Left renal cortex interstitium (tissue), 4 donors: ENCODE measurements at places on chromosomes 5 and 9.

DNA sequence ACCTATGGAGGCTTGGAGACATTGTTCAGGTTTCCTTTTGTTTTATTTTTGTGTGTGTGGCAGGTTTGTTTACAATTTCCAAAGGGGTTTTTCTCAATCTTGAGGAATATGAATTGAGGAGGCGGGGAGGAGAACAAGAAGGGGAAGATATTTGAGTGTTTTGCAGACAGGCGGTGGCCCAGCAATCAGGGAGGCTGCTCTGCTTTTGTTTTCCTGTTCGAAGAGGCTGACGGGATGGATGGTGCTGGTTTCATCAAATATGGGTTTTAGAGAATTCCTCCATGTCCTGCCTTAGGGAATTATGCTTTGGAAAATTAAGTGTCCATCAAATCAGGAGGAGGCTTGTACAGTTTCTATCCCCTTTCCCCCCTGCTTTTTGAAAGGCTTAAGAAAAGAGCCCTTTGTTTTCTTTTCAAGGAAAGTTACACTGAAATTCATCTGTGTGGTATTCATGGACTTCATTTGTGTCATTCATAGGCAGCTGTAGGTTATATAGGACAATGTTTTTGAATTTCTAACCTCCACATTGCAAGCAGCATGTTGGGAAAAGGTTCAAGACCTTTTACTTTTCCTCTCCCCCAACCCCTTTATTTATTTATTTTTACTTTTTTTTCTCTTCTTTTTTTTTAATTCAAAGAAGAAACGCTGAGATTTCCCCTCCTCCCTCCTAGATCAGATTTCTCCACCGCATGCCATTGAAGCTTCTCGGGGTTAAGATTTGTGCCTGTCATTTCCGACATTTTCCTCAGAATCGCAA, 107.4 kb downstream of the ZNF462 start:
- no peak for DNase-seq

- peak; percentile 87 for DNase-seq
Measured at GRCh38 chr5:36875790-36876298, 725 bp upstream of the NIPBL start.

DNA sequence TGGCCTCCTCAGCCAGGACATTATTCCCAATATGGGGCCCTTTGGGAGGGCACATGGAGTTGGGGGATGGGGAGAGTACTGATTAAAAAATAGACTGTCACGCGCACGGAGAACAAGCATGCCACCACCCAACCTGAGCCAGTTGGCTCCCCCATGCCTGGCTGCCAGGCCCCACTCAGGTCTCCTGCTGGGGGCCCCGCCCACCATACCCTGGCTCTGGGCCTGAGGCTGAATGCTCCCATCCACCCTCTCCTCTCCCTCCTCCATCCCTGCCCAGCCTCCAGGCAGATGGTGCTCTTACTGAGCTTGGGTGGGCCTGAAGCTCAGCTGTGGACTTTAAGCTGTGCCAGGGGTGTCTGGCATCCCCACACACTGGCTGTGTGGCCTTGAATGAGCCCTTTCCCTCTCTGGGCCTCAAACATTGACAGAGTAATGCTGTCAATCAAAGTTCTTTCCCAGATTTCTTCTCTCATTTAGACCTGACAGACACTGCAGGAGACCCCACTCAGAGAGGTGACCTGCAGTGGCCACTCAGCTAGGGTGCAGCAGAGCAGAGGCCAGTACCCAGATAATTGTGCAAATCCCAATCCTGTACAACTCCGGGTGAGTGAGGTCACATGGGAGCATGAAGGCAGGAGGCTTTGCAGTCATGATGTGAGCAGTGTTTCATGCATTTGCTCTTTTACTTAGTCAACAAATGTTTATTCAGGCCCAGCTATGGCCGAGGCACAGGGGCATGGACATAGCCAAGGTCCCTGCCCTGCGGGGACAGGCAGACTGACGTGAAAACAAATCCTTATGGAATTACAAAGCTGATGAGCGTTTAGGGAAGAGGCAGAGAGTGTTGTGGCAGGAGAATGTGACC, 9.8 kb upstream of the SYNPO start:
- no peak for DNase-seq

DNA sequence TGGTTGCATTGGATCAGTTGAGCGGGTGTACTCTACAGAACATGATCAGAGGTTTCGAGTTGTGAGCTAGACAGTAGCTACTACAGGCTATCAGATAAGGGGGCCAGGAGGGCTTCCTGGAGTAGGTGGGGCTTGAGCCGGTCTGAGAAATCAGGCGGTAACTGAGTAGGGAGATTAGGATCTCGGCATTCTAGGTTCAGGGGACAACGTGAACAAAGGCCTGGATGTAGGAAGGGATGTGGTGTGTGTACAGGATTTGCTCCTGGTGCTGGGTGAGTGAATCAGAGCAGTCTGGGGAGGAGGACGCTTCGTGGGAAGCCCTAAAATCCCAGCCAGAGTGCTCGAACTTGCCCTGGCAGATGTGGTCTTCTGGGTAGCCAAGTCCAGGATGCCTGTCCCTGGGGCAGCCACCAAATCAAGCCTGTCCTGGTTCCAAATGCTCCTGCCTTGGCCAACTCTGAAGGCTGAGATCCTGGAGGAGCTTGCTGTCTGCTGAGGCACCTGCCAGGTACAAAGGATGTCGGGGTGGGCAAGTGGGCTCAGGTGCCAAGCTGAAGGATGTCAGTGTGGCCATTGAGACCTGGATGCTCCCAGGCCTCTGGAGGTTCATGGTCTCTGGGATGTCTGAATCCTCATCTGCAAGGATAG, 33.4 kb downstream of the STC2 start:
- DNase-seq = no peak

DNA sequence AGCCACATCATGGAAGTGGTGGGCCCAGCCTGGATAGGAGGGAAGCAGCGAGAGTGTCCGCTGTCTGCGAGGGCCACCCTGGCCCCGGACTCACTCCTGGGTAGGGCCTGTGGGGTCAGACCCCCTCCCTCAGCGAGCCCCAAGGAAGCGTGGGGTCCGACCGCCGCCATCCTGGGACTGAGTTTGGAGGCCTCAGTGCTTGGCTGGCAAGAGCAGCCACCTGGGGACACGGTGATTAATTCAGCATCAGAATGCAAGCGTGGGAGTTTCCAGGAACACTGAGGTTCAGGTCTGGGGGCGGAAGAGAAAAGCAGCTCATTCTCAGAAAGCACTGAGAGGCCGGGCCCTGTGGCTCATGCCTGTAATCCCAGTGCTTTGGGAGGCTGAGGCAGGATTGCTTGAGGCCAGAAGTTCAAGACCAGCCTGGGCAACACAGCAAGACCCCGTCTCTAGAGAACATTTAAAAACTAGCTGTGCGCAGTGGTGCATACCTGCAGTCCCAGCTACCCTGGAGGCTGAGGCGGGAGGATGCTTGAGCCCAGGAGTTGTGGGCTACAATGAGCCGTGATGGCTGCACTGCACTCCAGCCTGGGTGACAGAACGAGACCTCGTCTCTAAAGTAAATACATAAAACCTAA, 18.3 kb upstream of the CAMSAP1 start:
- DNase-seq = no peak

DNA sequence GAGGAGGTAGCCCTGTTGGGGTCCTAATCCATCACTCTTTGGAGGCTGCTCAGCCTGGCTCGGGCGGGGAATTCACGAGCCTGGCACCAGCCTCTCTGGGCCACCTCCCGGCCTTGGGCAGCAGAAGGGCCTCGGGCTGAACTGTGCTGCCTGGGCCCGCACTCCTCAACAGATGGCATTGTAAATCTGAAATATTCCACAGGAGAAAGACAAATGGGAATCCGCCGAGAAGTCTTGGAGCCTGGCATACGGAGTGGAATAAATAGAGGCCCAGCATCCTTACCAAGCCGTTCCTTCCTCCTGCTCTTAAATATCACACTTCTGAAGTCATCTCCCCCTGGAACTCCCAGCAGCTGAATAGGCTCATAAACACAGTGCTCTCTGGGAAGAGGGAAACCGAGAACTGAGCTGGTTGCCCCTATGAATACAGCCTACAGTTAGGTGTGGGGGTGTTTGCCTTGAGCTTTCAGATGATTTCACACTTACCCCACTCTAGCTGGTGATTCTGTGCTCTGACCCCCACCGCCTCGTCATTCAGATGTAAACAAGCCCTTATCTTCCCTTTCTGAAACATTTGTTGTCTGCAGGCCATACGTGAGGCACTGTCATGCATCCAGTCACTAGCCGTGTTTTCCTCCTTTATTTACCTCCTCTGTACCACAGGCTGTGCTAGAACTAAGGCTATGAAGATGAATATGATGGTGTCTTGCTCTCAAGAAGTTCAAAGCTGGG, 455.0 kb upstream of the CLINT1 start:
- DNase-seq = no peak

GRCh38 chr5:119395080-119395836, 39.4 kb downstream of the TNFAIP8 start:
- DNase-seq = no peak

GRCh38 chr5:71471193-71471592, 15.7 kb downstream of the BDP1 start:
- no peak for DNase-seq

- DNase-seq = no peak
Measured at GRCh38 chr5:107554776-107555424, 115.8 kb downstream of the EFNA5 start.

- DNase-seq = no peak
Measured at GRCh38 chr9:935348-935965, 41.0 kb upstream of the DMRT3 start.

GRCh38 chr9:76718166-76718565, 46.1 kb upstream of the PCA3 start:
- no peak for DNase-seq

GRCh38 chr9:130186051-130186450, 13.8 kb downstream of the NCS1 start:
- DNase-seq = no peak

- no peak for DNase-seq
Measured at GRCh38 chr5:150154618-150155128, 972 bp downstream of the PDGFRB start.

DNA sequence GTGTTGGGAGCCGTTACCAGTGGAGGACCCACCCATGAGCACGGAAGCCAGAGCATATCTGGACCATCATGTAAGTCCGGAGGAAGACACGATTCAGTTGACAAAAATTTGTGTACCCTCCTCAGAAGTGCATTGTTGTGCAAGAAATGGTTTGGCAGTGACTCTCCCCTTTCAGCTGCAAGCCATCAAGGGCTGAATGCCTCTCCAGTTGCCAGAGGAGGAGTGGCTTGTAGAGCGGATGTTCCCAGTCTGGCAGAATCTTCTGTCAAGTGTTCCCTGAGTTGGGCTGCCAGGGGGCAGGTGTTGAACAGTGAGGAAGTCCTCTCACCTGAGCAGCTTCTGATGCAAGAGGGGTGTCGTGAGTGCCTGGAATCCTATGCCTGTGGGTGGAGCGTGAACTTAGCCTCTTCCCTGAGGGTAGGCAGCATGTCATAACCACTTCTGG, 27.6 kb upstream of the CDKN2AIPNL start:
- no peak for DNase-seq

- no peak for DNase-seq
Measured at GRCh38 chr5:128470663-128471062, 67.4 kb downstream of the FBN2 start.

- DNase-seq = no peak
Measured at GRCh38 chr5:123125962-123126732, 37.1 kb downstream of the PRDM6 start.

DNA sequence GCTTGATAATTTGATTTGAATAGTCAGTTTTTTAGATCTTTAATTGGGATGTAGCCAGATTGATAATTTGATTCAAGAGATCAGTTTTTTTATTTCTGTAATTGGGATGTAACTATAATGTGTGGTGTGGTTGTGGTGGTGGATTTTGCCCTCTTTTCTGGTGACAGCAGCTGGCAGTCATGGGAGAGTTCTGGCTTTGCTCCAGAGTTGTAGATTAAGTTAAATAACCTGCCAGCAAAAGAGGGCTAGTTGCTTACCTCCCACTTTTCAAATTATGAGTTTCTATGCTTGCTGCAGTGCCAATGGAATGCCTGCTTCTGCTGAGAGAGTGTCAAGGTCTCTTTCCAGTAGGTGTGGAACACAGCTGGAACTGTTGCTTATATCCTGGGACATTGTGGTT, 315.1 kb downstream of the CCDC171 start:
- no peak for DNase-seq
